ENCODE measurements at places on chromosomes 12 and 14. TPM values are rescaled to one million over a fixed set of nuclear protein-coding genes. Genes with fewer than 3 reads are reported as not detected.

Gene METTL3
- total RNA-seq: 46.7 TPM

Gene SIX1
- 1.2 TPM for total RNA-seq

Gene PLA2G1B
- 1.2 TPM for total RNA-seq

Gene NFATC4
- 2.5 TPM for total RNA-seq

Gene PCED1B
- 0.25 TPM for total RNA-seq

Gene OR11H7
- total RNA-seq: not detected

Gene FLRT2
- total RNA-seq: 56.8 TPM

Gene RTRAF
- total RNA-seq: 23.1 TPM

Gene SCN8A
- total RNA-seq: 50.6 TPM

Gene KRT77
- under 0.01 TPM for total RNA-seq

Gene HOXC10
- not detected for total RNA-seq

Gene TAS2R31
- 11.1 TPM for total RNA-seq

Gene IQSEC3
- total RNA-seq: 6.6 TPM

Gene CDK17
- total RNA-seq: 115 TPM

Gene PARPBP
- 4.2 TPM for total RNA-seq

Gene CFAP251
- 3.0 TPM for total RNA-seq

Gene CD163
- total RNA-seq: 1.5 TPM

Gene NUAK1
- total RNA-seq: 35.2 TPM

Gene GNPNAT1
- total RNA-seq: 16.5 TPM

Gene RASSF9
- 1.2 TPM for total RNA-seq

Gene MUCL1
- not detected for total RNA-seq

Gene NOXRED1
- 0.25 TPM for total RNA-seq

Gene PAH
- total RNA-seq: 0.25 TPM

Gene R3HDM2
- 40.1 TPM for total RNA-seq

Gene LRFN5
- total RNA-seq: 56.8 TPM

Gene KLC1
- 412 TPM for total RNA-seq

Gene KRT85
- total RNA-seq: not detected

Gene MYRFL
- under 0.01 TPM for total RNA-seq

Gene CD27
- total RNA-seq: 0.25 TPM

Gene UNC79
- total RNA-seq: 33.9 TPM

Gene GPR132
- total RNA-seq: 0.74 TPM

Gene CLEC6A
- not detected for total RNA-seq

Data from temporal lobe (tissue), 4 donors.